ENCODE measurements at places on chromosomes 12 and 14. TPM values are rescaled to one million over a fixed set of nuclear protein-coding genes. Genes with fewer than 3 reads are reported as not detected.

The TESPA1 gene
- total RNA-seq, result not detected

The KRT77 gene
- total RNA-seq, result not detected

The PPP1R1A gene
- 10.0 TPM for total RNA-seq

The CCDC197 gene
- total RNA-seq, result not detected

The RNASE7 gene
- total RNA-seq, result not detected

The PRIMA1 gene
- not detected for total RNA-seq

The B4GALNT1 gene
- 103 TPM for total RNA-seq

The PARPBP gene
- 7.8 TPM for total RNA-seq

Measured in parietal lobe (tissue), 2 donors.